ENCODE measurements at places on chromosomes 13 and 19.

DNA sequence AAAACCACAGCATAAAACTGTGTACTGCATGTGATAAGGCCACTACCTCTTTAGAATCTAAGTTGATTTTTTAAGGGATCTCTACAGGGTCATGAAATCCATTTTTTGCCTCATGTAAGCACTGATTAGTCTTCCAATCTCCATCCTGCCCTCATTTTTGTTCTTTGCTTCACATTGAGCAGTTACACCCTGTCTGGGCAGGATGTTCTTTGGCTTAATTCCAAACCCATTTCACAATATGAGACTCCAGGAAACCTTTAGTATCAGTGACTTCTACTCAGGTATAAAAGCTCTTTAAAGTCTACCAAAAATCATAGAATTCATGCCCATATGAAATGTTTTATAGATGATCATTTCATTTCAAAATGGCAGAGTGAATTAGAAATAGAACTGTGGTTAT is 592.6 kb downstream of the TBC1D4 start:
- no peak for DNase-seq

DNA sequence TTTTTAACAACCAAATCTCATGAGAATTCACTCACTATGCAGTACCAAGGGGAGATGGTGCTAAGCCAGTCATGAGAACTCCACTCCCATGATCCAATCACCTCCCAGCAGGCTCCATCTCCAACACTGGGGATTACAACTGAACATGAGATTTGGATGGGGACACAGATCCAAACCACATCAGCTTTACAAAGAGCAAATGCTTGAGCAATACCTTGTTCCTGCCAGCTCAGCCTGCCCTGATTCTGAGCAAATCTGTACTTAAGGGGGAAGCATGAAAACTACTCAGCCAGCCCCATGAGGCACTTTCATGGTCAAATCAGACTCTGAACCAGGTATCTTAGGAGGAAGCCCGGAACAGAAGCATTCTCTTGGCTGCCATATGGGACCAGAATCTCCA is 259.9 kb downstream of the TBC1D4 start:
- no peak for DNase-seq

DNA sequence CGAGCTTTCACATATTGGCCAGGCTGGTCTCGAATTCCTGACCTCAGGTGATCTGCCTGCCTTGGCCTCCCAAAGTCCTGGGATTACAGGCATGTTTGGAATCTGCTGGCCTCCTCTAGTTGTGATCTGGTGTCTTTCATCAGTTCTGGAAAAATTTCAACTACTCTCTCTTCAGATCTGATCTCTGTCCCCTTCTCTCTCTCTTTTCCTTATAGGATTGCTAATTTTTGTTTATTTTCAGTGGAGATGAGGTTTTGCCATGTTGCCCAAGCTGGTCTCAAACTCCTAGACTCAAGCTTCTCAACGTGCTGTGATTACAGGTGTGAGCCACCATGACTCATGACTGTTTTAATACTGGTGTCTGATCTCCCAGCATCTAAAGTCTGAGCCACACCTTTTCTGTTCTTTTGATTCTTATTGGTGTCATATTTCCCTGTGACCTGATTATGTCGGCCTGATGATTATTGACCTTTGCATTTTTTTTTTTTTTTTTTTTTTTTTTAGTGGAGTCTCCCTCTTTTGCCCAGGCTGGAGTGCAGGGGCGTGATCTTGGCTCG is 10.4 kb upstream of the NANOS2 start:
- DNase-seq: no peak

DNA sequence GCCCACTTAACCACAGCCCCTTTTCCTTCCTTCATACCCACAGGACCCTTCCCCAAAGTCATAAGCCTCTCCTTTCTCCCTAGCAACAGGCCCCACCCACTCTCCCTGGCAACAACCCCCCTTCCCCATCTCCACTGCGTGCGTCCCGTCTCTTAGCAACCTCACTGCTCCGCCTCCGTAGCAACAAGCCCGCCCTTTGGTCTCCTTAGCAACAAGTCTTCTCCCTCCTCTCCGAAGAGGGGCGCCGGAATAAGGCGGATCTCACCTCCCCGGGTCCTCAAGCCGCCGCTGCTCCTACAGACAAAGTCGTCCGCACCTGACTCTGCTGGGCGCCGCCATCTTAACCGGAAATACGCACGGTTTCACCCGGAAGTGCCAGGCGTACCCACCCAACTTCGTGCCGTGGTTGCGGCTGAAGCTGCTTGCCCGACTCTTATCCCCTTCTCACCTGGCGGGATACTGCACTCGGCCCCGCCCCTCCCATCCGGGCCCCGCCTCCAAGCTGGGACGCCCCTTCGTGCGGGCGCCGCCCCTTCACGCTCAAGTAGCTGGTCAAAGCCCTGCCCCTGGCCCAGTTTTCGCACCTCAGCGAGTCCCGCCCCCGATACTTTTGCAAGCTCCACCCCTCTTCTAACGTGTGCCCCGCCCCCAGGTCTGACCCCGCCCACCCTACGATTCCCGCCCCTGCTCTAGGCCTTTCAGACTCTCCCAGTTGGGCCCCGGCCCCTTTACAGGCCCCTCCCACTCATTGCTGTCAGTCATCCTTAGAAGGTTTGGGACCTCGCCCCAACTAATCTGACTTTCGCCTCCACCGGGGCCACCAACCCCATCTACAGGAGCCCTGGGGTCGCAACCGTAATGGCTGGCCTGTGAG is at the start of gene HSPBP1:
HSPBP1 (minus strand) TSS at position 341 of the 874 bp plus-strand sequence. CDS start 502 bp downstream, outside the sequence.
- peak; percentile 97 for DNase-seq

- DNase-seq: no peak
Observed at GRCh38 chr13:112712451-112713207, 22.8 kb downstream of the ATP11A start.

GRCh38 chr19:18397242-18398202 is at the start of gene LRRC25:
Gene LRRC25 (minus strand): TSS chr19:18397622. CDS start chr19:18396963, 659 bp downstream.
- DNase-seq: no peak

DNA sequence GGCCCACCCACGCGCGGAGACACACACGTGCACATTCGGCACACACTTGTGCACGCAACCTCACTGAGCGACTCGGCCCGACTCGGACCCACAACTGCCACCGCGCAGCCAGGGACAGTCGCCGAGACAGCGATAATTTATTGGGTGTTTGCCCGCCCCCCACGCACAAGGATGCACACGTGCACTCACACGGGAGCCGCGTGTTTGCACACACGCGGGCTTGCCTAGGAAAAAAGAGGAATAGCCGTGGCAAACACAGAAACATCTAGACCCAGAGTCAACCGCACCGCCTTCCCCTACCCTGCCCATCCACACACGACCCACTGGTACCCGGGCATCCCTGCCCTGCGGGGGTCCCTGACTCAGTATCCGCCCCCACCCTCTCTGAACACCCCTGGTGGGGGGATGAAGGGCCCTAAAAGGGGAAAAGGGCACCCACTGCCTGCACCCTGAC is 1.1 kb upstream of the SSBP4 start:
- DNase-seq: no peak

GRCh38 chr13:72062566-72062965 is 195.6 kb upstream of the DACH1 start:
- DNase-seq: no peak

GRCh38 chr13:71285700-71286099 is 581.3 kb downstream of the DACH1 start:
- no peak for DNase-seq

DNA sequence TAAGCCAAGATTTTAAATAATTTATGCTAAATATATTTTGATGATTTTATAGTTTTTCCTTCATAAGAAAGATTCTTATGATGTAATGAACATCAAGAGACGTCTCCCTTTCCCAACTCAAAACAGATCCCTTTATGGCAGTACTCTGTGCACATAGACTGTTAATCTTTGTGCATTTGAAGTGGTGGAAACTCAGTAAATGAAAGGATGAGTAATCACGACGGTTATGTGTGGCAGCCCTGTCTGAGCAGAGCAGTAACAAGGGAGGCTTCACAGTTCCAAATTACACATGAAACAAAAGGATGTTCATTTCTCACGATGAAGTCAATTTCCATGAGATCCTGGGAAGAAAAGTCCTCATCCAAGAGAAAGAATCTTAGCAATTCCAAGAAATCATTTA is 498.1 kb downstream of the KLF5 start:
- no peak for DNase-seq

DNA sequence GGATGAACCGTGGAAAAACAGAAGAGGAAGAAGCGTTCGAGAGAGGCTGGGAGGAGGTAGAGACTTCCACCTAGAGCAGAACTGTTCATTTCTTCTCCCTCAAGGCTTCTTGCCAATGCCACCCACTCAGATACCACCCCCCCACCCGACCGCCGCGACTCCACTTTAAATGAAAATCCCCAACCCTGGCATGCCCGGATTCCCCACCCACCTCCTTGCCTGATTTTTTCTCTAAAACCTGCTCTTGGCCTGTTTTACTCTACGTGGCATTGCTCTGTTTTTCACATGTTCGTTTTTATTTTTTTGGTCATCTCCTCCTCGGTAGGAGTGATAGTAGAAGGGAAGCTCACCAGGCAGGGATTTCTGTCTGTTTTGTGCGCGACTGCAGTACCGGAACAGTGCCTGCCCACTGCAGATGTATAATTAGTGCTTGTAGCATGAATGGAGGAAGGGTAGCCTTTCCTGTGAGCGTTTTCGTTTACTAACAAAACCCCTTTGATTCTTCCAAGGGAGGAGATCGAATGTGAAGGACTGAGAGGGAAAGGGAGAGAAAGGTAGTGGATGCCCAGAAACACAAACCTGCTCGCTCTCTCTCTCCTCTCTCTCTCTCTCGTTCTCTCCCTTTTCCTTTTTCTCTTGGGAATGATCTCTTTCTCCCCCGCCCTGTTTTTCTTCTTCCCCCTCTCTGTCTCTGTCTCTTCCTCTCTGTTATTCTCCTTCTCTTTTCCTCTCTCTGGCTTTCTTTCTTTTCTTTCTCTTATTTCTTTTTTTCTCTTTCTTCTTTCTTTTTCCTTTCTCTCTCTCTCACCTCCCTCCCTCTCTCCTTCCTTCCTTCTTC is 2.2 kb downstream of the CD70 start:
- DNase-seq: no peak

DNA sequence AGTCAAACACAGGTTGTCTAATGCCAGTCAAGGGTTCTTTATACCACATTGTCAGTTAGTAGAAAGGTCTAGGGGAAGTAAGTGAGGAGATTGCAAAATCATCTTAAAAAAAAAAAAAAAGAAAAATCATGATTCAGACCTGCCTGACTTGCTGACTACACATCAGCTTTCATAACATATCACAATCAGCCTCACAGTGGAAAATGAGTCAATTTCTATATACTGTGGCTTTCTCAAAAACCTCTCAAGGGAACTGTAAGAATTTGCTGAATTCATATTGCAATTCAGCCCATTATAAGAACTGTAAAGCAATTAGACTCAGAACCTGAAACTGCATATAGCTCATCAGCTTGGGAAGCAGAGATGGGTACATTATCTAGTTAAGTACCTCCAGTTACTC is 75.3 kb upstream of the GPC6 start:
- no peak for DNase-seq

GRCh38 chr13:51449018-51449417 is 3.8 kb downstream of the INTS6 start:
- DNase-seq: no peak

- no peak for DNase-seq
Observed at GRCh38 chr13:90979059-90979458, 368.4 kb upstream of the MIR17HG start.

GRCh38 chr19:19750842-19751790 is 18.2 kb upstream of the ZNF14 start:
- peak; percentile 4 for DNase-seq

GRCh38 chr19:10986301-10987127 is 25.7 kb downstream of the SMARCA4 start:
- no peak for DNase-seq

DNA sequence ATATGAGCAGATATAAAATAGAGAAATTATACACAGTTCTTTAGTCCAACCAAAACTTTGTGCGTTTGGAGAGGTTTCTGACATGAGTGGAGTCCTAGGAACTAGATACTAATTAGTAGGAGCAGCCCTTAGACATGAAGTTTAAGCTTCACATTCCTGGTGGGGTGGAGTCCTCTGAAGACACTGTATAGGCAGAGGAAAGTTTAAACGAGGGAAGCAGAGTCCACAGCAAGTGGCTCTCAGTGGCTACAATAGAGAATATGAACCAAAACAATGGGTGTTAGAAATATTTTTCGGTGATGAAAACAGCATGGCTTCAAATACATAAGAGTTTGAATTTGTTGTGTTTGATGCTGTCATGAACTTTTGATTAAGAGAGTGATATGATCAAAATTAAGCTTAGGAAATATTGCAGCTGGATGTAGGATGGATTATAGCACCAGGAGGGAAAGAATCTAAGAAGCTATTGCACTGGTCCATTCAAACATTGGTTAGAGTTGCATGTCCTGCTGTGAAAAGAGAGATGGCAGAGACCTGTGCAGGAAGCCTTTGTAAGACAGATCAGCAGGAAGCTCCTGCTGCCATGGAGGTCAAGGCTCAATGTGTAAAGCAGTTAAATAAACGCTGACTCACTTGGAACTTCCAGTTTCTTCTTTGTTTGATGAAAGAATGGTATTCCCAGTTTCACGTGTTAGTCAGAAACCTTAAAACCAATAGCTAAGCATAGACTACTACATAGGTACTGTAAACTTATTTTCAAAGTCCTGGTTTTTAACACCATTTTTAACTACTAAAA is 175.2 kb downstream of the TDRD3 start:
- DNase-seq: no peak

GRCh38 chr13:80604098-80604497 is 263.2 kb upstream of the SPRY2 start:
- DNase-seq: peak; percentile 34

DNA sequence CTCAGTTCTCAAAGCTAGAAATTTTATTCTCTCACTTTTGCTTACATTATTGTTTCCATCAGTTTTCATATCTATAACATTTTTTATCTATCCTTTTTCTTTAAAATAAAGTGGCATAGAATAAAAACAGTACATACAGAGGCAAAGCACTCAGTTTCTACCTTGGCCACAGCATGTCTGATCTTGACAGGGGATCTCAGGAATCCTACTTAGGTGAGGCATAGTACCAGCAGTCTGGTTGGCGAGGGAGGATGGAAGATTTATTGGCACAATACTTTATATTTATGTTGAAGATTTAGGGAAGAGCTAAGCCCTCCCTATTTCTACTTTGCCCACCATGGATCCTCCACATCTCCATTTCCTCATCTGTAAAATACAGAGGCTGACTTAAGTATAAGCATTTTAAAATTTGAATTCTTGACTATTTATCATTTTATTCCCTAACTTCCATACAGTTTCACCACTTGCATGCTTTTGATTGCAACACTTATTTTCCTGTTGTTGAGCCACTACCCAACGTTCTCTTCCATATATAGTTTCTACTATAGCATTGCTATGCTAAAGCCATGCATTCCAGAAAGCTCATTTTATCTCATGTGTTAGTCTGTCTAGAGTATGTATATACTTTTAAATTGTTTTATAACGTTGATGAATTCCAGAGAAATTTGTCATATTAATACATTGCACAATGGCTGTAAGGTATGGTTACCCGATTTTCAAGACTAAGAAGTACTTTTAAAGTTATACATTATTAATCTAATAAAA is 506.7 kb downstream of the KCTD12 start:
- no peak for DNase-seq

Measured in HEK293T (cell line).